ENCODE measurements at places on chromosomes 4 and X.

GRCh38 chrX:20507901-20508620 lies 241.4 kb upstream of the RPS6KA3 start:
- no peak for DNase-seq

- DNase-seq: no peak
Observed at GRCh38 chr4:6371812-6372211, 100.6 kb downstream of the PPP2R2C start.

DNA sequence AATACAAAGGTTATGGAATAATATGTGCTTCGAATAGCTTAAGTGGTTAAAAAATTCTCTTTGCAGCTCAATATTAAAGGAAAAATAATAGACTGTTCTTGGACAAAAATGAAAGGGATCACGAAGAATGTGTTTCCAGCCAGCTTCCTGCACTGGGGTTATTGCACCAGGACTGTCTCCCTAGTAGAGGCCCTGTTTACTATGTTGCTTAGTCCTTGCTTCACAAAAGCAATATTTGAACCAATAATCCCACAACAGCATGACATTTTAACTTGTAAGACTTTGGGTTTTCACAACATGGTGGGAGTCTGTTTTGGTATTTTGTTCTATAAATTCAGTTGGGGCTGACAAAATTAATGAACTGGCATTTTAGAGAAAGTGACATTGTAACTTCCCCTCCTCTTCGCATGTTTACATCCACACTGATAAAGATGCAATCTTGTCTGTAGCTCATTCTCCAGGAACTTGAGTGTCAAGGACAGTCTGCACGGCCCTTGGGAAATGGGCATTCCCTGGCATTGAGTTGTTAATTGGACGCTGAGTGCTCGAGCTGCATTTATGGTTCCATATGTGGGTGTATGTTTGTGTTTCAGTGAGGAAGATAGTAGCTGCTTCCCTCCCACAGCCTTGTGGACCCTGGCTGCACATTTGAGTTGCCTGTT lies 39.0 kb downstream of the SHROOM2 start:
- no peak for DNase-seq

- no peak for DNase-seq
Observed at GRCh38 chr4:5374994-5375393, 323.7 kb downstream of the STK32B start.

DNA sequence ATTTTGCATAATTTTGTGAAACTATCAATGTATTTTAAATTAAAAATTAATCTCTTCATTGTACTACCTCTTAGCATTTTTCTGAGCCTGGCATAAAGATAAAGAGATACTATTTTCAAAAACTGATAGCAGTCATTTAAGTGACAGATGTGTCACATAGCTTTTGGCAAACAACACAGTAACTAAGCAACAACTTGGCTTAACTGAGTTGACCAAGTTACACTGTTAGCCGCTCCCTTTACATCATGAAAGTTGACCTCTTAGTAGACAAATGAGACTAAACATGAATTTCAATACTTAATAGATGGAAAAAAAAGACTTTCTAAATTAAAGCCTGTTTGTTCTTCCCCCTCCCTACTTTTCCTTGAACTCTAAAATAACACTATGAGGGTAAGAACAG lies 62.0 kb downstream of the ATP8A1 start:
- no peak for DNase-seq

DNA sequence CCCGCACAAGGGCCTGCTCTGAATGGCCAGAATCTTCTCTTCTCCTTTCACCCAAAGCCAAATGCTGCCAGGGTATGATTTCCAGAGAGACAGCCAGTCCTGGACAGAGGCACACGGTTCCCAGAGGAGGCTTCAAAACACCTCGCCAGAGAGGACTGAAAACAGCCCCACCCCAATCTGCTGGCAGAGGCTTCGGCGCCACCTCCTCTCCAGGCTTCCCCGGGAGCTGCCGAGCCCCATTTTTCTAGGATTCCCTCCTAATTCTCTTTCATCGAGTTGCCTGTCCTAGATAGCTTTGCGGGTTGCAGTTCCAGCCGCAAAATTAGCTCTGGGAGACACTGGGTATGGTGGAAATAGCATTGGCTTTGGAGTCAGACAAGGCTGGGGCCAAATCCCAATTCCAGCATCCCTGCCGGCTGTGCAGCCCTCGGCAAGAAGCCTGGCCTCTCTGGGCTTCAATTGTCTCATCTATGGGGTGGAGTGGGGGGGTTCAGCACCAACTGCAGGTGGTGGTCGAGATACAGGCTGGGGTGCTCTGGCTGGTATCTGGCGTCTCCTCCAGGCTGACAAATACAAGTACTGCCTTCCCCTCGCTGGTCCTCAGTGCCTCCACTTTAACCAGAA lies 22.6 kb downstream of the PPP2R2C start:
- DNase-seq: no peak

DNA sequence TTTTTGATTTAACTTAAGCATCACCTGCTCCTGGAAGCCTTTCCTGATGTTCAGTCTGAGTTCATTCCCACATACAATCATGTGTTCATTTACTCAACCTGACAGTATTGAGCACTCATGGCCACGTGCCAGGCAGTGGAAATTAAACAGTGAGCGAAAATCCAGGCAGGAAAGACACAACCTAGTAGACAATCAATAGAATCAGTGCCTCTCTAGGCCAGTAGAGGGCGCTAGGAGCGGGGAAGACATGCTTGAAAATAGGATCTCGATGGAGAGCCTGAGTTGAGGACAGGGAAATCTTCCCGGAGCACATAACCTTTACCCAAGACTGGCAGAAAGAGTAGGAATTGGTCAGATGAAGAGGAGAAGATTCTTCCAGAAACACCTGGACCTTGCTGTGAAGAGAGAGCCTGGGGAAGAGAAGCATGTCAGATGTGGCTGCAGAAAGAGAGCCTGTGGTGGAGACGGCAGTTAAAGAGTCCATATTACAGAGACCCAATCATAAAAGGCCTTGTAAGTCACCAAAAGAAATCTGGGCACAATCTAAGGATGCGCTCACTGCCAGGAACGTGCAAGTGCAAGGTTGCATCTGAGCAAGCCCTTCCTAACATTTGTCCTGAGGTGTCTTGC lies 103.5 kb downstream of the LDB2 start:
- peak; percentile 58 for DNase-seq

GRCh38 chrX:85111347-85111746 lies 107.7 kb downstream of the APOOL start:
- no peak for DNase-seq

- no peak for DNase-seq
Observed at GRCh38 chr4:39648827-39649558, 10.3 kb upstream of the SMIM14 start.

GRCh38 chr4:150543042-150543441 lies 38.9 kb upstream of the MAB21L2 start:
- DNase-seq: no peak

All from right cardiac atrium (tissue), 5 donors.